Suppressor macrophage treated with lipopolysaccharide for 4 hours (primary cell): ENCODE measurements at places on chromosomes 7 and 10.

- DNase-seq, result no peak
Measured at GRCh38 chr7:22137026-22137425, 191.3 kb upstream of the CDCA7L start.

DNA sequence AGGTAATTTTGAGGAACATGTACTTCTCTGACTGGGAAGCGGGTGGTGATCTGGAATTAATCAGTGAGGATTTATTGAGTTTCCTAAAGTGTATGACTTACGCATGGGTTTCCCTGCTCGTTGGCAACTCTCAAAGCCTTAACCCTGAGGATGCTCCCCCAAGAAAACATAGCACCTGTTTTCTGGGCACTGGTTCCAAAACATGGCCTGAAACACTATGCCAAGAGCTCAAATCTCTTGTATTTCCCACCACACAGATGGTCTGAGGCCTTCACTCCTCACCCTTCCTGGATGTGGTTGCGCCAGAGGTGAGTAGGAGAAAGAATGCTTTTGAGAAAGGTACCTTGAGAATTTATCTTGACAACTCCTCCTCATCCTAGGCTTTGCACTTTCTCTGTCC is 250.4 kb downstream of the FZD1 start:
- no peak for DNase-seq

DNA sequence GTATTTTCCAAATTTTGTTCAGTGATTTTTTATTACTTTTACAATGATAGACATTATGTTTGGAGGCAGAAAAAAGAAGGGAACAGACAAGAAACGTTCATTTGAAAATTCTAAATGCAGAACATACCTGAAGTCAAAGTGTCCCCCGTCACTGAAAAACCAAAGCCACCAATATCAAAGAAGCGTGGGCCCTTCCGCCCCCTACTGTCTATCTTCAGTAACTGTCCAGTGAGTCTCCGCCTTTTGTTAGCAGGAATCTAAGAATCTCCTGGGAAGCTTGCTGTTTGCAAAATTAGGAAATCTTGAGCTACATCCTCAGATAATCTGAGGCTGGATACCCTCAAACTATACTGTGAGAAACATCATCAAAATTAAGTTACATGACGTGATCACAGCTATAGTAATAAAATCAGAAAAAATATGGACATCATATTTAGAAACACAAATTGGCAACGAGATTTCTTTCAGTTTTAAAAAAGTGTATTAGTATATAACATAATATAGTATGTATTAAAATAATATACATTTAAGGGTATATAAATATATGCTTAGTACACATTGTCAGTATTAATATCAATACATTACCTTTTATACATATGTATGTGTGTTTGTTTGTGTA is 169.3 kb upstream of the AKR1E2 start:
- DNase-seq, result peak; percentile 67

DNA sequence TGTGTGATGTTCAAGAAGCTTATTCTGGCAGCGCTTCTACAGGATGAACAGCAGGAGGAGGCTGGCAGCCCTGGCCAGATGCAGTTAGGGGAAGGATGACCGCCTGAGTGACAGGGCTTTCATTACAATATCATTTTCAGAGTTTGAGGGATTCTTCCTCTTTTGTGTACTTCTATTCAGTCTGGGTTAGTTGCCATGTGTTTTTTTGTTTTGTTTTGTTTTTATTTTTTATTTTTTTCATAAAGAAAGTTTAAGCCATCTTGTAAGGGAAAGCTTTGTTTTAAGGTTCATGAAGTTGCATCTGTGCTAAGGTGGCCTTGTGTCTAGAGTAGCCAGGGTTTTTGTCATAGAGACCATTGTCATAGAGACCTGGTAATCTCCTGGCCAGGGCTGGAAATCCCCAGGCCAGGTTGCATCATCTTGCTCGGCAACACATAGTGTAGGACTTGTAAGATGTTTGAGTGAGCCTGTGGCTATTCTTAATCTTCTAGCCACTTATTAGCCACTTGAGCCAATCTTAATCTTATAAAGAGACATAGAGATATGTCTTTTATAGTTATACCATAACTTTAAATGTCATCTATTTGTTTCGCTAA is 230.5 kb upstream of the TMEM229A start:
- DNase-seq, result no peak

- no peak for DNase-seq
Measured at GRCh38 chr7:76233538-76234281, 32.0 kb downstream of the SRRM3 start.

- no peak for DNase-seq
Measured at GRCh38 chr10:113643183-113643582, 20.7 kb downstream of the NRAP start.

- no peak for DNase-seq
Measured at GRCh38 chr7:158633055-158633956, 45.7 kb upstream of the PTPRN2 start.

- DNase-seq, result peak; percentile 70
Measured at GRCh38 chr7:22578007-22578733, 78.2 kb upstream of the STEAP1B start.

DNA sequence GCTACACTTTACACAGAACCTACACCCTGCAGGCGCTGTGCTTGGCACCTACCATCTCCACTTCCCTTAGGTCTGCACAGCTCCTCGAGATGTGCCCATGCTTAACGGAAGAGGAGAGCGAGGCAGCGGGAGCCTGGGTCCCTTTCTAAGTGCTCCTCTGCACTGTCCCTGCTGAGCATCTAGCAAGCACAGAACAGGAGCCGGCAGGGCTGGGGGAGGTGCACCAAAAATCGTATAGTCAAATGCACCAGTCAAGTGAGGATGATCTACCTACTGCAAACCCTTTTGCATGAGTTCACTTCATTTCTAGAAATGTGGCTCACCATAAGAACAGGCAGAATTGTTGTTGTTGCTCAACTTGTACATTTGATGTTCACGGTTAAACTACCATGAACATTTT is 267.7 kb downstream of the TNS3 start:
- DNase-seq, result no peak

GRCh38 chr7:80312139-80312661 is 177.6 kb downstream of the GNAI1 start:
- no peak for DNase-seq

DNA sequence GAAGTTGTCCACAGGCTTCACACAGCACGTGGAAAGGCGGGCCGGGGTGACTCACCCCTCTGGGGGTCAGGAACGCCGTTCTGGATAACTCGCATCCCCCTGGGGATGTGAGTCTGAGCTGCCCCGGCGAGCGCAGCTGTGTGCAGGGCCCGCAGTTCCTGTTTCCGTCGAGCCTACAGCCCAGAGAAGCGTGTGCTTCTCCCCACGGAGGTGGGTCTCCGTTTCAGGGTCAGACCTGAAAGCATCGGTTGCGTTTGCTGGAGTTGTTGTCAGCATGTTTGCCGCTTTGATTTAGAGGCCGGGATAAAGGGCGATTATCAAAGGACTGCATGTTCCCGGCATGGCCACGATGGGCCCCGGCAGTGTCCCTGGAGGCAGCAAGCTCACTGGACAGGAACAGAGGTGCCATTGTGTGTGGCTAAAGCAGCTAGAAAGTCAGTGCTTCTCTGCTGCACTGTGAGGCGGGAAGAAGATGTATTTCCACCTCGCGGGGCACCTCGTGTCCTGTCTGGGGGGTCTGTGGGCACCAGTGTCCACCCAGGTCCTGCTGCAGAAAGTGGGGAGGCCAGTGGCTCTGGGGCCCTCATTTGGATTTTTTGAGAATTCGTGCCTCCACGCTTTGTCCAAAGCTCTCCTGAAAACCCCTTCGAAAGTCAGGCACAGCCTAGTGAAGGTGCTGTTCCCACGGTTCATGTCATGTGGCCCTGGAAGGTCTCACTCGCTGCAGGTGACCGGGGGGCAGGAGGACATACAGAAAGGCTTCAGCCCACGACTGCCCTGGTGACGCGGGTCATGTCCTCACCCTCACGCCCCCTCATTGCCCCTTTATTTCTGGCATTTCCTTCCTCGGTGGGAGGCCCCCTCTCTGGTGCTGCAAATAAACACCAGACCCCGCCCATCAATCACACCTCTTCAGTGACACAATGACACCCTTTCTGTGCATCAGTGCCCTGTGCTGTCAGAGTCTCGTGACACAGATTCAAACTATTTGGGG is 27.4 kb upstream of the GDI2 start:
- DNase-seq, result peak; percentile 22

DNA sequence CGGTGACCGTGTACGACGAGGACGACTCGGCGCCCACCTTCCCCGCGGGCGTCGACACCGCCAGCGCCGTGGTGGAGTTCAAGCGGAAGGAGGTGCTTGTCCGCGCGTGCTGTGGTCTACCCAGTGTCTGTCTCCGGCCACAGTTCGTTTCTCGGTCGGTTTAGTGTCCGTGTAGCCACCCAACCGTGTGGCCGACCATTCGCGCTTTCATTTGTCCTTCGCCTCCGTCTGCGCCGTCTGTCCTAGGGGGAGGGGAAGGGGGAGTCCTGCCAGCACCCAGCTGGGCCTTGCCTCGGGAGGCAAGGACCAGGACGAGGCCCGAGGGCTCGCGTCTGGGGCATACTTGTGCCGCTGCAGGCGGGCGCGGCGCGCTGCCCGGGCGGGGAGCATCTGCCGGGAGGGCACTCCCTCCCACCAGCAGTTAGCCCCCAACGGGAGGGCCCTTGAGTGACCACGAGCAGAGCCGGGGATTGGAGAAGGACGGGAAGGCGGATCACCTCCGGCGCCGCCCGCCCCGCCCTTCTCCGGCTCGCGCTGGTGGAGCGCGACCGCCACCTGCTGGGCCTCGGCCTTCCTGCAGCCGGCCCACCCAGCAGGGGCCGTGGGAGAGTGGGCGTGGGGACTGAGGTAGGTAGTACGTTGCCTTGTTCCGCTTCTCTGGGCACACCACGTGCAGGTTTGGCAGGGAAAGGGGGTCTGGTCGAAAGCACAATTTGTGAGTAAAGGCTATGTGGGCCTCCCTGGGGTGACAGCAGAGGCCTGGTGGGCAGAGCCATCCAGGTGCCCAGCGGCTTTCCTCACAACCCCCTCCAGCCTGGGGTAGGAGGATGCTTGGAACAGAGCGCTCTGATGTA is 28.5 kb downstream of the RET start:
- DNase-seq, result peak; percentile 85

- DNase-seq, result no peak
Measured at GRCh38 chr7:11817111-11817740, 14.8 kb downstream of the THSD7A start.

GRCh38 chr10:107692072-107692471 is 527.6 kb upstream of the SORCS1 start:
- peak; percentile 21 for DNase-seq

DNA sequence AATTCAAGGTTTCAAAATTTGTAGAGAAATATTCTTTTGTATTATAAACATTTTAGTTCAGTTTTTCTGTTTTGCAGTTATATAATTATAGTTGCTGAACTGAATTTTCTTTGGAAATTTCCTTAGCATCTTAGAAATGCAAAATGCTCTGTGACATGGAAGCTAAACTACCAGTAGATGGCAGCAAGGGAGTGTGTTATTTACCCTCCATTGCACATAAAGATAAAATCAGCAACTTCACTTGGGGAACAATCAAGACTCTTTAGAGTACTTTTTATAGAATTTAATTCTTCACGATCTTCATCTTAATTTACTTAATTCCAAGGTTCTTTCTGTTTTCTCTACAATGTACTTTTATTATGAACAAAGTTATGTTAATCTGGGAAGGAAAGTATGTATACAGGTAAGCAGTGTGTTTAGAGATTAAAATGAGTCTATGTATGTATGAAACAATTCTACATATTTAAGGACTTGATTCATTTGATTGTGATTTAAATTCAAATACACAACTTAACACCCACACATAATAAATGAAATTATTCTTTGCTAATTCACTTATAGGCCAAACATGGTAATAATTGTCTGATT is 404.2 kb downstream of the THSD7A start:
- peak; percentile 73 for DNase-seq

GRCh38 chr7:7978860-7979259 is 10.3 kb downstream of the GLCCI1 start:
- no peak for DNase-seq

DNA sequence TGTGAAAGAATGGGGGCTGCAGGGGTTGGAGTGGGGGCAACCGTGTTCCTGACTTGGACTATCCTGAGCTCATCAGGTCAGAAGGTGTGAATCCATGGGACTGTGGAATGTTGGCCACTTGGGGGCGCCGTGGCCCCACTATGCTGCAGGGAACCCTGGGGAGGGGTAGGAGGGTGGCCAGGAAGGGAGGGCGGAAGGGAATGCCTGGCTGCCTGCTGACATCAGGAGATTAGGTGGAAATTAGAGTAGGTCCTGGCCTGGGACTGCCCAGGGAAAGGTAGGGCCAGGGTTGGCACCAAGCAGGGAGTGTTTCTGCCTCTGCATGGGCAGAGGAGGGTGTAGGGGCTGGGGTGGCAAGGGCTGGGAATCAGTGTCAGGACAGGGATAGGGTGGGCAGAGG is 65.8 kb upstream of the PRSS58 start:
- peak; percentile 38 for DNase-seq

DNA sequence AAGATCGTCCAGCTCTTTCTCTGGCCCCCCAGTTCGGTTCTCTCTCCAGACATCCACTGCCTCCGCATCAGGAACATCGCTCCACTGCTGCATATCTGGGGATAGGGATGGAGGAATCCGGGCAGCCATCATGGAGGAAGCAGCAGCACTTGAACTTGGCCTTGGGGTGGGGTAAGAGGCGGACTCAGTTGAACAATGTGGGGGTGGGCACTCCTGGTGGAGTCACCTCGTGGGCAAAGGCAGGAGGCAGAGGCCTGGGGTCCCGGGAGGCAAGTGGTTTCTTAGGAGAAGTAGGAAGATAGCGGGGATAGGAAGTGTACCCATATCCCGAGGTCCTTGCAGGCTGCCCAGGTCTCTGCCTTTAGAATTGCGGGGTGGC is 98.3 kb downstream of the CHST15 start:
- DNase-seq, result no peak

DNA sequence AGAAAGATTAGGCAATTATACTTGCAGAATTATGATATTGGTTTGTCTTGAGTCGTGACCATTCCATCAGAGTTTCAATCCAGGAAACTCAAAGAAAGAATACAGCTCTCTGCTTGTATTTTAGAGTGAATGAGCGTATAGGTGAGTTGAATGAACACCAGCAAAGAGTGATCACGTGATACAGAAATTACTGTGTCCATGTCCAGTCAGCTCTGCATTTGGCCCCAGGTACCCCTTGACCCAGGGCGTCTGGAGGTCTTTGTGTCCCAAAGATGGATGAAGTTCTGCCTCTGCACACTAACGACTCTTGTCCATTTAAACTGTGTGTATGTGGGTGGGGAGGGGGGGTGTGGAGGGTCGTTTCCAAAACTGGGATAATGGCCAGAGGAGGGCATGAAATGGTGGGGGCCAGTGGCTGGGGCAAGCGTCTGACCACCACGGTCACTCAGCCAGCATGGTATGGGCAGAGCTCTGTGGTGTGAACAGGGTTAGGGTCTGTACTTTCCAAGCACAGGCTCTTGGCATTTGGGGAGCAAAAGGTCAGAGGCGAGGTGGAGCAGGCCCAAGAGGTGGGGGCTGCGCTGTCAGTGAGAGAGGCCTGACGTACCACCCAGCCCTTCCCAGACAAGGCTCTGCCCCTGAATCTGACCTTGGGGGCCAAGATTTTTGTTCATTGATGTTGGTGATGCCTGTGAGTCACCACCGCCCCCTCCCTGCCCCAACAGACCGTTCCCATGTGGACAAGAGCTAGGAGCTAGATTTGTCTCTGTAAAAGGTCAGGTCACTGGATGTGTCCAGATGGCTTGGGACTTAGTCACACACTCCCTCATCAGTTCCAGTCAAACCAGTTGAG is 1.4 kb downstream of the PTPRE start:
- peak; percentile 94 for DNase-seq

GRCh38 chr10:42939237-42939636 is 137.6 kb upstream of the RET start:
- DNase-seq, result no peak
